PC-9 (cell line): ENCODE measurements at places on chromosomes 1 and 21.

DNA sequence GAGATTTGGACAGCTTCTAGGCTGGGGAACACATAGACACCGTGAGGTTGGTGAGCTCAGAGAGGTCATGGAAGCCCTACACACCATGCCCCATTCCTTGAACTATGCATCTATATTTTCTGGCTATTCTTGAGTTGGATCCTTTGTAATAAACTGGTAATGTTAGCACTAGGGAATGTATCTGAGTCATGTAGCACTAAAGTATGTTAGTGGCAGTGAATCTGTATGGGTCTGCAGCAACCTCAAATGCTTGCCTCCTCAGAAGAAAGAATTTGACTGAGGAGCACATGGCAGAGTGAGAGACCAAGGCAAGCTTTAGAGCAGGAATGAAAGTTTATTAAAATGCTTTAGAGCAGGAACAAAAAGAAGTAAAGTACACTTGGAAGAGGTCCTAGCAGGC is 43.7 kb upstream of the LRRC7 start:
- no peak overlapping the region for H3K27ac ChIP-seq
- no peaks in the 10 kb centered on the region for H3K27me3 ChIP-seq
- no peak for DNase-seq
- H3K4me1 ChIP-seq: no peaks in the 10 kb centered on the region

DNA sequence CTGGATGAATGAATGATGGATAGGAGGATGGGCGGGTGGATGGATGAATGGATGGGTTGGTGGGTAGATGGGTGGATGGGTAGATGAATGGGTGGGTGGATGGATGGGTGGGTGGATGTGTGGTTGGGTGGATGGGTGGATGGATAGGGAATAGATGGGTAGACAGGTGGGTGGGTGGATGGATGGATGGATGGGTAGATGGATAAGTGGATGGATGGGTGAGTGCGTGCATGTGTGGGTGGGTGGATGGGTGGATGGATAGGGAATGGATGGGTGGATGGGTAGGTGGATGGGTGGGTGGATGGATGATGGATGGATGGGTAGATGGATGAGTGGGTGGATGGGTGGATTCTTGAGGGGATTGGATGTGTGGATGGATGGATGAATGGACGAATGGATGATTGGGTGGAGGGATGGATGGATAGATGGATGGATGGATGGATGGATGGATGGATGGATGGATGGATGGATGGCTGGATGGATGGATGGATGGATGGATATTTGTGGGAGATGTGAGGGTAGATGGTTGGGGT is 68.7 kb downstream of the SDC3 start:
- H3K36me3 ChIP-seq: no peaks in the 10 kb centered on the region
- no peaks in the 10 kb centered on the region for H3K4me1 ChIP-seq
- H3K4me3 ChIP-seq: no peak overlapping the region
- no peak overlapping the region for H3K27ac ChIP-seq

- no peaks in the 10 kb centered on the region for H3K4me1 ChIP-seq
- no peak for DNase-seq
- no peak overlapping the region for H3K27ac ChIP-seq
- no peak overlapping the region for H3K4me3 ChIP-seq
- H3K36me3 ChIP-seq: no peaks in the 10 kb centered on the region
Measured at GRCh38 chr1:33657833-33658232, 185.4 kb downstream of the ZSCAN20 start.

DNA sequence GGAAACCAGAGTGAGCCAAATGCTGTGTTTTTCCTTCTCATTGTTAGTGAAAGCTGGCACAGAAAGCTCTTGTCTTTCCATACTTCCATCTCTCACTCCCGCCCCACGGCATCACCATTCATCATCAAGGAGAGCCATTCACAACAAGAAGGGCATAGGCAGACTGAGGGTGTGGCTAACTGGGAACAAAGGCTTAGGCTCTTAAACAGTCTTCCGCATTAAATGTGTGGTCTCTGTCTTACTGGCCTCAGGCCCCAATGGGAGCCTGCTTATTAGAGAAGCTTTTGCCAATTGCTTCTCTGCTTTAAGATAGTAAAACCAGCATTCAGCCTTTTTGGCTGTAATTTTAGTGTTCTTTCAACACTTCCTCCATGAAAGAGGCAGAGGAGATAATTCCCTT is 51.4 kb downstream of the TNFSF18 start:
- no peak overlapping the region for H3K27ac ChIP-seq
- H3K27me3 ChIP-seq: no peaks in the 10 kb centered on the region
- DNase-seq: no peak
- H3K4me3 ChIP-seq: no peak overlapping the region
- H3K36me3 ChIP-seq: no peaks in the 10 kb centered on the region
- H3K4me1 ChIP-seq: no peaks in the 10 kb centered on the region

GRCh38 chr1:234913771-234914170 is 214.9 kb downstream of the TOMM20 start:
- H3K4me3 ChIP-seq: no peak overlapping the region
- H3K27ac ChIP-seq: no peak overlapping the region
- H3K27me3 ChIP-seq: no peaks in the 10 kb centered on the region
- no peaks in the 10 kb centered on the region for H3K4me1 ChIP-seq

DNA sequence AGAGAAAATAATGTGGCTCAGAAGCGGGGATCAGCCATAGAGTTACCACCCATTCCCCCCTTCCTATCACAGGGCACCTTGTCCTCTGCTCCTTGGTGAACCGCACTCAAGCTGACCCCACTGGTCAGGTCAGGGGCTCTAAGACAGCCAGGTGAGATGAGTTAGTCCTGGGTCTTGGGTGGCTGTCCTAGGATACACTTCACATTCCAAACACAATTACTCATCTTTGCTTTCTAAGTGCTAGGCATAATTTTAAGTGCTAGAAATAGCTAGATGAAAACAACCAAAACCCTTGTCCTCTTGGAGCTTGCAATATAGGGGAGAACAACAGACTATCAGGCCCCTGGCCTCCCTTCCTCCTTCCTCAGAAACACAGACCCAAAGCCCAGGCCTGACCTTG is 7.8 kb upstream of the MUTYH start:
- H3K27me3 ChIP-seq: no peaks in the 10 kb centered on the region
- DNase-seq: peak; percentile 53
- peaks cover 22% of the 10 kb centered on the region for H3K4me1 ChIP-seq
- H3K4me3 ChIP-seq: no peak overlapping the region
- 0 out of 2 replicates have a peak, but pooled peaks cover 4% of the 10 kb centered on the region for H3K36me3 ChIP-seq

DNA sequence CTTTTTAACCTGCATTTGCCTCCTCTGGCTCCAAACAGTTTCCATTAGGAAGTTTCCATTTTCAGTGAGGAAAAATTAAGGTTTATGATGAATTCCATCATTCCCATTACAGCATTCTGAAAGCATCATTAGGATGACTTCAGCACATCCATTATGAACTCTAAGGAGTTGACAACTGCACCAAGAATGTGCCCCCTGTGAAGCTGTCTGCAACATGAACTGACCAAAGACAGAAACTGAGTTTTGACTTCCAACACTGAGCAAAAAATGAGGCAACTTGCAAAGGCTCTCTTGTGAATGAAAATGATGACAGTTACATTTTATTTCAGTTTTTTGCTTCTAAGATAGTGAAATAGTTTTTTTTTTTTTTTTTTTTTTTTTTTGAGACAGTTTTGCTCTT is 18.3 kb upstream of the KCNE1 start:
- no peak overlapping the region for H3K27ac ChIP-seq
- H3K4me3 ChIP-seq: no peak overlapping the region
- peaks cover 31% of the 10 kb centered on the region for H3K4me1 ChIP-seq
- no peaks in the 10 kb centered on the region for H3K36me3 ChIP-seq
- no peak for DNase-seq
- no peaks in the 10 kb centered on the region for H3K27me3 ChIP-seq
